ENCODE measurements at places on chromosomes 4 and X.

DNA sequence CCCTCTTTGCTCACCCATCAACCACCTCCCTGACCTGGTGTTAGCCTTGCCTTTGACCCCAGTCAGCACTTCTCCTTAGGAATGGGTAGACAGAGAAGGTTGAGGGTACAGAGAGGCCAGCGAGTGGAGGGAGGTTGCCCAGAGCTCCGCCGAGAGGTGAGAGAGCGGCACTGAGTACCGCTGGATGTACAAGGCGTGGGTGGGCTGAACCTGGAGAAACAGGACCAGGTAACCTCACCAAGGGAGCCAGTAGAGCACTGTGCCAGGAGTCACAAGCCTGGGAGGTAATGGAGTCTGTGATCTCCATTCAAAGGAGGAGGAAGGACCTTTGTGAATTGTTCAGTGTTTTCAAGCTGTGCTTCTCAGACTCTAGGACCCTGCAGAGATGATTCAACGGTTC is 256.2 kb downstream of the EVC2 start:
- DNase-seq: no peak

DNA sequence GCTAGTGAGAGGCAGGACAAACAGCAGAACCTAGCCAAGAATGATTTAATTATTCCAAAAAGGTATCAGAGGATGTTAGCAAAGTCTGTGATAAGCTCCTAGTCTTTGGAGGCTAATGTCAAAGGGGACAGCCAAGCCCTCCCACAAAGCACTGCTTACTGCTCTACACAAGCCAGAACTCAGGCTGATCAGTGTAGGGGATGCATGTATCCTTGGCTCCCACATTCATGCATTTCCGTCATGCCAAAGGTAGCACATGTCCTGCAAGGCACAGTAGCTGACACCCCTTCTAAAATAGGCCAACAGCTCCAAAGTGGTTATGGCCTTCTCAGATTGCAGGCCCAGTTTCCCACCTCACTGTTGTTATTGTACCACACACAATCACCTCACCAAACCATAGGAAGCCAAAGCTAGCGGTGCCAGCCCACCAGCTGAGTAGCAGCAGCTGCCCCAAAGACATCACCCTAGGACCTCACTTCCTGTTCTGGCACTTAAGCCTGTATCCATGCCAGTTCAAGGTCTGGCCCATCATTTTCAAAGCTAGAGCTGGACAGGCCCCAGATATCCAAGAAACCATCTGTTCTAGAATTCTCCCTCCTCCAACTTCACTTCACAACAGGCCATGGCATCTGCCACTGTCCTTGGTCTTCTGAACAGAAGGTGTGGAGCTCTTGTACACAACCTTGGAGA is 40.9 kb downstream of the TSPAN5 start:
- DNase-seq: no peak

GRCh38 chrX:54786967-54787366 is 11.1 kb downstream of the ITIH6 start:
- DNase-seq: no peak

DNA sequence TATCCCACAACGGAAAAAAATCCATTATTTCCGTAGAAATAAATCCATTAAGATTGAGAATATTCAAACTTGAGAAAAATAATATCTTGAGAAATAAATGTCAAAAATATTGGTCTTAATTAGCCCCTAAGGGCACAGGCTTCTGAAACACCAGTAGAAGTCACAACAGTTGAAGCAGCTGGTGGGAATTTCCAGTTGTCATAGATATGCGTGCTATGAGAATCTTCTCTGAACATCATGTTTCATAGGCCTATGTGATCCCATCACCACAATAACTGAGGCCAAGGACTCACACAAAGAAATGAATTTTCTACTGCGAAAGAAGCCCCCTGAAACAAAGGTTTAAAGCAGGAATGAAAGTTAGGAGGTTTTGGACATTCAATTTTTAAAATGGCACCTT is 292.0 kb downstream of the DTHD1 start:
- no peak for DNase-seq

GRCh38 chr4:10171055-10171454 is 54.5 kb upstream of the WDR1 start:
- no peak for DNase-seq

- DNase-seq: no peak
Measured at GRCh38 chr4:185912779-185913178, 100.8 kb upstream of the SORBS2 start.

DNA sequence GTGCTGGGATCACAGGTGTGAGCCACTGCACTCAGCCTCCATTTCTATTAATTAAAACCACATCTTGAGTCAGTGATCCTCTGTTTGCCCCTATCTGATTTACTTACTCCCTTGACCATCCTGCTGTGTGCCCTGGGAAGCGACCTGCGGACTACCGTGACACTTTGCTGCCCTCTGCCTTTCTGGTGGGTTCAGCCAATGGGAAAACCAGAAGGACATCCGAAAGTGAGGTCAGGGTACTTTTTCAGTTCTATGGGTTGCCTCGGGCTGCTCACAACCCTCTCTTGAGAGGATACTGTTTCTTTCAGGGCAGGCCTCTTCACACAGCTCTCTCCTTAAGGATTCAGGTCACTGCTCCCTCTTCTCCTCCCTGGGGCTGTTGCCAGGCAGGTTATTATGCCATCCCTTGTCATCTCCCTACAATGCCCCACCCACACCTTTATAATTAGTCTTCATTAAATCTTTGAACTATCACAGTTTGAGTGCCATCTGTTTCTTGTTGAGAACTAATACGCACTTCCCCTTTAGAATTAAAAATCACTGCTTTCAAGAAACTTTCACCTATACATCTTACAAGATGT is 21.4 kb downstream of the PLAC8 start:
- no peak for DNase-seq

DNA sequence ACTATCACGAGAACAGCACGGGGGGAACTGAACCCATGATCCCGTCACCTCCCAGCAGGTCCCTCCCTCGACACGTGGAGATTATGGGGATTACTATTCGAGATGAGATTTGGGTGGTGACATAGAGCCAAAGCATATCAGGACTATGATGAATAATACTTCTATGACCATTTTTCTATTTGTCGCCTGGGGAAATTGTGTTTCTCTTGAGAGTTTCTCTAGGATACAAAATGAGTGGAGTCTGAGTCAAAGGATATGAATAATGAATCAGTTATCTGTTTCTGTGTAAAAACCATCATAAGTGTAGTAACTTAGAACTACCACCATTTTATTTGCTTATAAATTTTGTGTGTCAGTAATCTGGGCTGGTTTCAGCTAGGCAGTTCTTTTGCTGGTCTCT is 533.0 kb upstream of the ARX start:
- DNase-seq: no peak

DNA sequence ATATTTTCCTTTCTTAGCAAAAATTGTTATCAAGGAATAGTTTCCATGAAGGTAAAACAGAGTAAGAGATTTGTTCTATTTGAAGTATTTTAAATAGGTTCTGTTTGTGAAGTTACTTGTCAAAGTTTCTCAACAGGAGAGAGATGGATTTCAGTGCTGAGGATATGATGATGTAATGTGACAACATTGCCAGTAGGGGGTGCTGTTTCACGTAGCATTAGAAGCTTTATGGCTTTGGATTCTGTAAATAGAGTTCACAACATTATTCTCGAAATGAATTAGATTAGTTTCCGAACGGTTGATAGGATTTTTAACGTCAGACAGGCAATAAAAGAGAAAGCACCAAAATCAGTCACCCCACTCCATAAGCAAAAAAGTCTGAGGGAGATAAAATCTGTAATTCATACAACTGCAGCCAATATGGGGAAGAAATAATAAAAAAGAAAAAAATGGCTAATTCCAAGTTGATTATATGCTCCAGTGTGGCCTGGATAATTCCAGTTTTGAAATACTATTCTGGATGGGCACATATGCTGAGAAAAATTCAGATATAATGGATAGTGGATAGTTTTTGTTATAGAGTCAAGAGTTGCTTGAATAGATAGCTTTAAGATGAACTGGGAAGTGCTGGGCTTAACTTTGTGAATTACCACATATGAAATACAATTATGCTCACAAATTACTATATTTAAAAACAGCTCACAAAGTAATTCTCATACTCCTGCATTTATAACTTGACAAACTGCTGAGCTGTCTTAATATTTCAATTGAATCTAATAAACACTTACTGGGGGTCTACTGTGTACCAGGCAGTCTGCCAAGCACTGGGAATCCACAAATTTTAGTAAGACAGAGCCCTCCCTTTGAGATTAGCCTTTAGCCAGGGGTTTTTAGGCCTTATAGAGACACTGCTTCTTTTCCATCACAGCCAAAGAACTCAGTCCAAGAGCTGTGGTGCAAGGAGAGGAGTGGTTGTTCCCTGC is 109.1 kb downstream of the GPAT3 start:
- DNase-seq: peak; percentile 46

DNA sequence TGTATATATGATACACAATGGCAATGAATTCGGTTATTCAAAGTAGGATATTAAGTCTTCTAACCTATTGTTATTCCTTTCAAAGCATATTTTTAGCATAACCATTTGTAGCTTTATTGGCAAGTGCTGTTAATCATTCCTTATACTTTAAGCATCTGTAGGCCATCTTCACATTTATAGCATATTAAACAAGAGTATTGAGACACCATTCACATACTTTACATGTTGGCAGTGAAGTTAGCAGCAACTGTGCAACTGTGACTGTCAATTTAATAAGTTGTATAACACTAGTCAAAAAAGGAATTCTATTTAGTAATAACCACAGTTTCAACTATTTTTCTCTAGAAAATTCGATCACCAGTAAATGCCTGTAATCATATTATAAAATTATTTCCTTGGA is 107.3 kb upstream of the MYOZ2 start:
- DNase-seq: no peak

DNA sequence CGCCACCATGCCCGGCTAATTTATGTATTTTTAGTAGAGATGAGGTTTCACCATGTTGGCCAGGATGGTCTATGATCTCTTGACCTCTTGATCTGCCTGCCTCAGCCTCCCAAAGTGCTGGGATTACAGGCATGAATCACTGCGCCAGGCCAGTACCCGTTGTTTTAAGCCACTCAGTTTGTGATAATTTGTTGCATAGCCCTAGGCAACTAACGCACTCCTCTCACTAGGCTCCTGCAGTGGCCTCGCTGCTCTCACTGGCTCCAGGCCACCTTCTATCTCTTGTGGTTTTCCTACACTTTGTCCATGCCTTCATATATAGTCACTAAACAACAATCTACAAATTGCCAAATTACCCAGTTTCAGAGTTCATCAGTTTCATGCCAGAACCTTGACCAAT is 58.1 kb downstream of the DCHS2 start:
- no peak for DNase-seq

DNA sequence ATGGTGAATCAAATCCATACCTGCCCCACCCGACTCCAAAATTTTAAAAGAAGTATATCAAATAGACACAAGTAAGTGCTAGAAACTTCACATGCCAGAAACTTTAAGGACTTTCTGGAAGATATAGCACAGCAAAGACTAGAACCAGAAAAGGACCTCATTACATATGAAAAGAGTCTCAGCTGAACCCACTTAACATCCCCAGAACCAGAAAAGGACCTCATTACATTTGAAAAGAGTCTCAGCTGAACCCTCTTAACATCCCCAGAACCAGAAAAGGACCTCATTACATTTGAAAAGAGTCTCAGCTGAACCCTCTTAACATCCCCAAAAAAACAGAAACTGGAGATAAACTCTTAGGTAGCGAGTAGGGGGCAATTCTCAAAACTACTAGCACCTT is 32.3 kb downstream of the STPG2 start:
- DNase-seq: no peak

GRCh38 chr4:15457406-15458201 is 12.1 kb upstream of the CC2D2A start:
- DNase-seq: no peak

GRCh38 chrX:116236666-116237065 is 66.1 kb downstream of the AGTR2 start:
- no peak for DNase-seq

GRCh38 chr4:44662623-44663005 is 11.2 kb upstream of the YIPF7 start:
- DNase-seq: no peak

GRCh38 chr4:42821230-42821629 is 71.3 kb upstream of the GRXCR1 start:
- DNase-seq: no peak

DNA sequence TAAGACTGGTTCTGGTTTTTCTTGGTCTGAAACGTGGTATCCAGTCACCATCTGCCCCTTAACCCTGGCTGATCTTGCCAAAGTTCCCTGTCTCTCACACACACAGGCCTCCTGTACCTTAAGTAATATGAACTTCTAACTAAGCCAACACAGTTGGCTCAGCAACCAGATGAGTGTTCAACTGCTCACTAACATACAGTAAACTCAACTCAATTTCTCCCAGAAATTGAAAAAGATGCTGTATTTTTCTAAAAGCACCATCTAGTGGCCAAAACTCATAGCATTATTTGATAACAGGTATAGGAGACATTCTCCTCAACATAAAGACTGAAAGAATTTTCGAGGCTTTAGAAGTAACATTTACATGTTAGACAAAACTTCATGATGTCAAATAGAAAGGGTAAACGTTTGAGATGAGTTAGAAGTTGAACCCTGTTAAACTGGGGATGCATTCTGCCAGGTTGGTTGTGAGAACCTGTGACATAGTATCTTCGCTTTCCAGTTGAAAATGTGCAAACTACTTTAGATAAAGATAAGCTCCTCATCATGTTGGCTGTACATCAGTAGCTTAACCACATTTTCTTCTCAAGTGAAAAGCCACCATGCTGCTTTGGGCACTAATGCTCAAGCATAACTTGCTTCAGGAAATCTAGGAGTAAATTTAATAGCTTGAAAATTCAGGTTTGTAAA is 31.2 kb downstream of the CCNI start:
- DNase-seq: no peak

- DNase-seq: no peak
Measured at GRCh38 chrX:47623540-47624027, 3.9 kb upstream of the SYN1 start.

DNA sequence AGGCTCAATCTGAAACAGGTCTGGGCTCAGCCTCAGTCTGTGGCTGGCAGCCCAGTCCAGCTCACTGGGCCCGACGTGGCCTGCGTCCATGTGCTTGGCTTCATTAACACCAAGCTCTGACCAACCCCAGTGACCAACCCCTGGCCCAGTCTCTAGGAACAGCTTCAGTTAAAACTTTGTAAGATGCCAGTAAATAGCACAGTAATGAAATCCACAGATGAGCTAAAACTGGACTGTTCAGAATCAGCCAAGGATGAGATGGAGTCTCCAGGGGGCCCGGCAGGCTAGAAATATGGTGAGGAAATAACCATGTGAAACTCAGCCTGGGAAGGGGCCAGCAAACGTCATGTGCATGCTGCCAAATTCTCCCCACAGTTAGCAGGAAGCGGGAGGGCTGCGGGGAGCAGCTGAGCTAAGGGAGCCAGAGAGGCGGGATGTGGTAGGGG is 37.1 kb upstream of the XPNPEP2 start:
- no peak for DNase-seq

GRCh38 chr4:121192480-121192879 is 28.4 kb upstream of the TNIP3 start:
- DNase-seq: no peak

GRCh38 chr4:25528391-25528790 is 127.3 kb upstream of the SLC34A2 start:
- DNase-seq: no peak

- no peak for DNase-seq
Measured at GRCh38 chr4:140115140-140115539, 38.8 kb downstream of the MAML3 start.

- DNase-seq: no peak
Measured at GRCh38 chr4:114921790-114922591, 191.4 kb downstream of the NDST4 start.

GRCh38 chrX:128807367-128807766 is 715.9 kb downstream of the SMARCA1 start:
- no peak for DNase-seq

- DNase-seq: no peak
Measured at GRCh38 chr4:29277381-29277780, 1442.8 kb upstream of the PCDH7 start.

- DNase-seq: no peak
Measured at GRCh38 chr4:42603862-42604261, 53.0 kb downstream of the ATP8A1 start.

Data from stimulated activated CD4-positive, alpha-beta T cell treated with anti-CD3 and anti-CD28 coated beads, Interleukin-2, amount 100 ng/mL, for 48 hours (primary cell).